ENCODE measurements at places on chromosomes 16 and 17.

- DNase-seq = no peak
These were observed 723.1 kb downstream of the CDH11 start for GRCh38 chr16:64398793-64399192.

- DNase-seq = no peak
These were observed 40.9 kb downstream of the RAP1GAP2 start for GRCh38 chr17:2837147-2837561.

DNA sequence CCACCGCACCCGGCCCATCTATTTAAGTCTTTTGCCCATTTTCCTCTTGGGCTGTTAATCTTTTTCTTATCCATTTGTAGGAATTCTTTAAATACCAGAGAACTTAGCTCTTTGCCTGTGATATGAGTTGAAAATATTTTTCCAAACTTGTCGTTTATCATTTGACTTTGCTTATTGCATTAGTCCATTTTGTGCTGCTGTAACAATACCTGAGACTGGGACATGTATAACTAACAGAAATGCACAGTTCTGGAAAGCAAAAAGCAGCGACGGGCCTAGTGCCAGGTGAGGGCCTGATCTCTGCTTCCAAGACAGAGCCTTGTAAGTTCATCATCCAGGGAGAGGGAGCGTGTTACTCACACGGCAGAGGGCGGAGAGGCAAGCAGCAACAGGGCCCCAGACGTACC is 25.6 kb upstream of the BHLHA9 start:
- no peak for DNase-seq

DNA sequence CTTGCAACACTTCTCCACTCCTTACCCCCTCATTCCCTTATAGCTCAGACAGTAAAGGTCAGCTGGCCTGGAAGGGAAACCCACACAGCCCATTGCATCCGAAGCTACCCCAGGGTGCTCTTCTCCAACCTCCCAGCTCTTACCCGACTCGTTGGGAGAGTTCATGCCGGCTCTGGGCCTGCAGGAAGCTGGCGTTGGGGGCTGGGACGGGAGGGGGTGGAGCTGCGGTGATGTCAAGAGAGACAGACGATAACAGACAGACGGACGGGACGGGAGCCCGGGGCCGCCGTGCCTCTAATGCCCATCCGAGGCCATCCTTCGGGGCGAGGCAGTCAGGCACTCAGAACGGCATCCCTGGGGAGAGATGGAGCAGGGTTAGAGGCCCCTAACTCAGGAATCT is 6.1 kb downstream of the HDAC5 start:
- DNase-seq = no peak

- no peak for DNase-seq
These were observed 23.5 kb downstream of the ZZEF1 start for GRCh38 chr17:4119299-4119698.

DNA sequence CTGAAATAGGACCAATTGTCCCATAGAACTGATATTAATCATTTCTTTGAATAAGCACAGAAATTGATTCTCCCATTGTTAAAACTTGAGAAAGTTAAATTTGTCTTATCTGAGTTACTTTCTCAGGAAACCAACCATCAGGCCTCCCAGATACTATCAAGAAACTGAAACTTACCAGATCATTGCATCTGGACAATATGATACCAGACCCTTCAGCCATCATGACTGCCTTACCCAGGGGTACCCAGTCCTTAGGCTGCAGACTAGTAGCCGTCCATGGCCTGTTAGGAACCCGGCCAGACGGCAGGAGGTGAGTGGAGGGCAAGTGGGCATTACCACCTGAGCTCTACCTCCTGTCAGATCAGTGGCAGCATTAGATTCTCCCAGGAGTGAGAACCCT is 7.8 kb downstream of the STXBP4 start:
- no peak for DNase-seq

DNA sequence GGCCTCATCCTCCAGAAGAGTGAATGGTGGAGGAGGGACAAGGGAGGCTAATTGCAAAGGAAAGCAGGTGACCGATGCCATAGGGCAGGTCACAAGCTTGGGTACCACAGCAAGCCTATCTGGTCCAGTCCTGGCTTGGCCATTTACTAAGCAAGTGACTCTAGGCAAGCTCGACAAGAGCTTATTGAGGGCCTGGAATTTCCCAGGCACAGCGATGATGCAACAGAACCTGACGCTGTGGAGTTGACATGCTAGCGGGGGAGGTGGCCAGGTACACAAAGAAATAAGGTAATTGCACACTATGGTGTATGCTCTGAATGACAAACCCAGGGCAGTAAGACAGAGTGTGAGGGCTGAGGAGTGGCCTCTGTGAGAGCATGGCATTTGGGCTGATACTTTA is 98.5 kb downstream of the PGS1 start:
- DNase-seq = no peak

DNA sequence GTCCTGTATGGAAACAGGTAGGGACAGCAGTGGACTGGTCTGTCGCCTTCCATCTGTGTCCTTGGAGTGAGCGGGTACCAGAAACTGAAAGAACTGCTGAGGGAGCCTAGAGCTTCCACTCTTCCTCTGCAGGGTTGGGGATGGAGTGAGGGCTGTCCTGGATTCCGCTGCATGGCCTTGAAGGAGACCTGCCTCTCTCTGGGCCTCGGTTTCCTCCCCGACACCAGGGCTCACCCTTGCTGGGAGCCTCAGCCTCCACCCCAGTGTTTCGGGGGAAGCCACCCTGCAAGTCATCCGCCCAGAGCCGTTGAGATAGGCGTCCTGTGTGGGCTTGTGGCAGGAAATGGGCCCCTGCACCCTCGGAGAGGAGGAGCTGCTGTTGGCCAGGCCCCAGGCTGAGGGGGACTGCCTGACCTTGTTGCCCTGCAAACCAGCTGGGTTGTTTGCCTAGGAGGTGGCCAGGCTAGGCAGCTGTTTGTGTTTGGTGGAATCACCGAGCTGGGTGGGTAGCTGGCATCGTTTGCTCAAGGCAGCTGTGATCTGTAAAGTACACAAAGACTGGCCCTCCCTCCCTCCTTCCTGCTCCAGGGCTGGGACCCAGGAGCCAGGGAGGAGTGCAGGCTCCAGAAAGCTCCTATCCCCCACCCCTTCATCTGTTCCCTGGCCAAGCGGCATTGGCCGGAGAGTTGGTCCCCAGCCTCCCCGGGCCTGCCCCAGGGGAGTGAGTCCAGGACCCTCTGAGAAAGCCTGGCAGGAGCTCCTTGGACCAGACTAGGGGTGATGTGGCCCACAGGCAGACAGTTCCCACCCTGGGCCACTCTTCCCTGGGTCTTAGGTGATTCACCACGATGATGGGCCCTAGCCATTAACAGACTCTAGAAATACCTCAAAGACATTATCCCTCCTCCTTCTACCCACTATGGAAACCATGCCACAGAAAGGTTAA is 1.3 kb downstream of the RAB37 start:
- DNase-seq = peak; percentile 66

DNA sequence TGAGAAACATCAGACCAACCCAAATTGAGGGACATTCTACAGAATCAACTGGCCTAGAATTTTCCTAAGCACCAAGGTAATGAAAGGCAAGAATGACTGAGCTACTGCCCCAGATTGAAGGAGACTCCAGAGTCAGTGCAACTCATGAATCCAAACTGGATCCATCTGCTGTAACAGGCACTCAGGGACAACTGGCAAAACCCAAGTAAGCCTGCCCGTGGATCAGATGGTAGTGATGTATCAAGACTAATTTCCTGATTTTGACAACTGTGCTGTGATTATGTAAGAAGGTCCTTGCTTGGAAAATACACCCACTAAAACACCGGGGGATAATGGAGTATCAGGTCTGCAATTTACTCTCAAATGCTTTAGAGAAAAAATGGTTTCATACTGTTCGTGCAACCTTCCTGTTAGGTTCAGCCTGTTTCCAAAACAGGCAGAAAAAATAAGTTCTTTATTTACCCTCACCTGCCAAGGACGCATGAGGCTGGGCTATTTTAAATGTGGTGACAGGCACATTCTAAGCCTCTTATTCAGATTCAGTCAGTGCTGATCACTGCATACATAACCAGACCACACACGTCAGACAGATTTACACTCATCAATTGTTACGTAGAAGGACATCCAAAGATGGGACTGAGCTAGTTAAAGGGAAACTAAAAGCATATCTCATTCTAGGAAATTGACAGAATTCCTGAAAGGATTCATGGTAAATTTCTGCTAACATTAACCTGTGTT is 7.0 kb downstream of the MBTPS1 start:
- DNase-seq = no peak

DNA sequence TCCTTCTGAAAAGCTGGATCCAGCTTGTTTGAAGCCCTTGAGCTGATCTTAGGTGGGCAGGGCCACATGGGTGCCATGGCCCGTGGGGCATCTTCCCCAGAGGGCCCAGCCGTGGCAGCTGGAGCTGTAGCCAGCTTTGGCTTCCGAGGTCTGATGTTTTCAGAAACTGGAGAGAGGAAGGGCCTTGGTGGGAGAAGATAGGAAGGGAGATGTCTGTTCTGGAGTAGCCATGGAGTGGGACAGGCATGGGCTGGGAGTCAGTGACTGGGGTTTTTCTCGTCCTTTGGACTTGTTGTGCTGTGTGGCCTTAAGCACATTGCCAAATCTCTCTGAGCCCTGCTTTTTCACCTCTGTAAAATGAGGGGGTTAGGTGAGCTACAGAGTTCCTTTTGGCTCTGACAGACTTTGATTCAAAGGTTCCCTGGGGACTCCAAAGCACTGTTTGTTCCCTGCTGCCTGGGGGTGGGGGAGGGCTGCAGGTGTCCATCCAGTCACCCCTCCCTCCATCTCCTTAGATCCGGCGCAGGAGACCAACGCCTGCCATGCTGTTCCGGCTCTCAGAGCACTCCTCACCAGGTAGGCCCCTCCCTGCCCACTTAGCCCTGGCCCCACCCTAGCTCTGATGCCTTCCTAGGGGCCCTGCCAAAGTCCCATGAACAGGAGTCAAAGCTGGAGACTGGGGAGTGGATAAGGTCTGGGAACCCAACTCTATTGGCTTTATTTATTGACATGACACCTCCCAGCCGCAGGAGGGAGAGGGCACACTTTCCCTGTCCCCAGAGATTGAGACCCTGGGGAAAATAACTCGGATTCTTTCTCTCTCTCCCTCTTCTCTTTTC is 2.1 kb downstream of the PPP1R1B start:
- DNase-seq = no peak

DNA sequence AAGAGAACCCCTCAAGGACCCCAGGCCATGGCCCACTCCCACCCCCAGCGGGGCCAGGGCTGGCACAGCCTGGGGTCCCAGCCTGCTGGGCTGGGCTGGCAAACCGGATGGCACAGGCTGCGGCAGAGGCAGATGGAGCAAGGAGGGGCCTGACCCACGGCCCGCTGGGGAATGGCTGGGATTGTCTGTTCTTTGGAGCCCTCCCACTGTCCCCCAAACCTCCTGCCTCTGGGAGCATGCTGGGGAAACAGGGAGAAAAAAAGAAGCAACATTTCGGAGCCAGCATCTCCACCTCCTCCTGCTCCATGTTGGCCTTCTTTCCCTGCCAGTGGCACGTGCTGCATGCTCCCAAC is 37.1 kb upstream of the LHX1 start:
- DNase-seq = no peak

- no peak for DNase-seq
These were observed 38.4 kb downstream of the TNFRSF13B start for GRCh38 chr17:16933317-16934132.

GRCh38 chr16:12113523-12114345 is 137.2 kb downstream of the SNX29 start:
- no peak for DNase-seq

DNA sequence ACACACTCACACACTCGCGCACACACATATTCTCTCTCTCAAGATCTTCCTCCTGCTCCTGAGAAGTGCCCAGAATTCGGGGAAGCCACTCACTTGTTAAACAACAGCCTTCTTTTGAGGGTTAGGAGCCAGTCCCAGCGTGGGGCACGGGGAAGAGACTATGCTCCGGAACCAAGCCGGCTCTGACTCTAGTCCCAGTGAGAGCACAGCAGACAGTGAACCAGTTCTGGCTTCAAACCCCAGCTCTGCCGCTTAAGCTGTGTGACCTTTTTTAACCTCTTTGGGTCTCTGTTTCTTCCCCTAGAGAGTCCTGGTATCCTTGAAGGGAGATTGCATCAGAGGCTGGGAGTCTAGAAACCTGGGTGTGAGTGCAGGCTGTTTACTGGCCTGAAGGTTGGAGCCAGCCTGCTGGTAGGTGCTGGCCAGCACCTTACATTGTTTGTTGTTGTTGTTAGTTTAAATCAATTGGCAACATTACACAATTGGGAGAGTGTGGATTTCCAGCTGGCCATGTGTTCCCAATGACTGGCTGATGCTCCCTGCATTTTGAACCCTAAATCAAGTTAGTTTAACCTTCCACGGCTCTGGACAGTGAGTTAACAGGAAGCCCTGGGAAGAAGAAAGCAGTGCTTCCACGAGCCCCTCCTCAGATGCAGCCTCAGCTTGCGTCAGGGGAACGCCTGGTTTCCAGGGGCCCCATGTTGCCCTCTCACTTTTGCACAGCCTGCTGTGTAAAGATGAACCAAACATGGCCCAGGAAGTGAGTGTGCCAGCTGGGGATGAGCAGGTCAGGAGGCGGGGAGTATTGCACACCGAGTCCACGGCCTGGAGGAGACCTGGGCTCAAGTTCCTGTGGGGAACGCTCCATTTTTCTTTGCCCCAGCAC is 71.5 kb downstream of the GAS7 start:
- DNase-seq = no peak

- DNase-seq = no peak
These were observed 362.8 kb downstream of the PMP22 start for GRCh38 chr17:14902297-14902696.

DNA sequence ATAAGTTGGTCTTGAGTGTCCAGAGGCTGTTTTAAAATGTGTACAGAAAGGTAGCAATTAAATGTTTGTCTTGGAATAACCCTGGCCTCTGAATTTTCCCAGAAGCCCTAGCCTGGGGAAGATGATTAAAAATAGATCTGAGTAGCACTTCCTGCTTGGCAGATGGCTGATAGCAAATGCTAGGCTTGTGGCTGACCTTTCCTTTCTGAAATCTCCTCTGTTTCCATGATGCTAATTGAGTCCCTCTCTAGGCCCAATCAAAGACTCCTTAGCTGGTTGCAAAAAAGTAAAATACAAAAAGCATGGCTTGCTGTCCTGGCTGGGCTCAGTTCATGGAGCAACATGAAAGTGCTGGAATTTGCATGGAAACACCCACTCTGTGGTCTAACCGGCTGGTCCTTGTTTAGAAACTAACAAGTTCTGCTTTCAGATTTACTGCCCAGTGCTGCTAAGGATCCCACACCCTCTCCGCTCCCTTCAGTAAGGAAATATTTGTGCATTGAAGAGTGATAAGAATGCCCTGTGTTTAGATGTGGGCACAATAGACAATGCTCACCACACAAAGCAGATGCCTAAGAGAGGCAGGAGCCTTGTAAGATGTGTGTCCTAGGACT is 40.8 kb downstream of the YPEL2 start:
- DNase-seq = no peak

DNA sequence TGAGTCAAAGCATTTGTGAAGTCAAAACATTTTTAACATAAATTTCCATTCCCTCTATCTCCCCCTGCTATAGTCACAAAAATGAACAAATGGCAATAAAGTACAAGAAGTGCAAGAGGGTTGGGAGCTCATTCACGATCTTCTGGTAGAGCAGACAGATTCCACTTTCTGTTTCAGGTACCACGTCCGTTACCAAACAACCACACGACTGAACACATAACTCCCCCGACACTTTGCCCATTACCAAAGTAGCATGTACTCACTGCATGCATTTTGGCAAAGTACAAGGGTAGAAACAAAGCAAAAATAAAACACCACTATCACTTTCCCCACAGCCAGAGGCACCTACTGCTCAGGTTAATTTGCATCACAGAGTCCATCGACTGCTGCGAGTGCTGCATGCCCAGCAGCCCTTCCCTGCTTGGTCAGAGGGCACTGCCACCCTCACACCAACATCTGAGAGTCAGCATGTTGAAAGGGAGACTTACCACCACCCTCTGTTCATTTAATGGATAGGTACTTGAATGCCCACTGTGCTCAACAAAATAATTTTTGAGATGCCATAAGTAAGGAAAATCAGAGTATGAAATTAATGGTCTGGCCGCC is 150.3 kb upstream of the AXIN2 start:
- DNase-seq = no peak

Measured in stimulated activated CD4-positive, alpha-beta T cell treated with anti-CD3 and anti-CD28 coated beads, Interleukin-4, amount 100 ng/mL, for 48 hours (primary cell).